Mucosa of descending colon (tissue), 3 donors: ENCODE measurements at places on chromosomes 5 and 9. TPM values are rescaled to one million over a fixed set of nuclear protein-coding genes. Genes with fewer than 3 reads are reported as not detected.

Gene SEMA5A
- 33.6 TPM for total RNA-seq

- DNase-seq = no peak
Measured at GRCh38 chr9:18343784-18344183, 130.2 kb upstream of the ADAMTSL1 start.

- no peak for DNase-seq
Measured at GRCh38 chr5:122757285-122757684, 17.6 kb upstream of the SNX2 start.

DNA sequence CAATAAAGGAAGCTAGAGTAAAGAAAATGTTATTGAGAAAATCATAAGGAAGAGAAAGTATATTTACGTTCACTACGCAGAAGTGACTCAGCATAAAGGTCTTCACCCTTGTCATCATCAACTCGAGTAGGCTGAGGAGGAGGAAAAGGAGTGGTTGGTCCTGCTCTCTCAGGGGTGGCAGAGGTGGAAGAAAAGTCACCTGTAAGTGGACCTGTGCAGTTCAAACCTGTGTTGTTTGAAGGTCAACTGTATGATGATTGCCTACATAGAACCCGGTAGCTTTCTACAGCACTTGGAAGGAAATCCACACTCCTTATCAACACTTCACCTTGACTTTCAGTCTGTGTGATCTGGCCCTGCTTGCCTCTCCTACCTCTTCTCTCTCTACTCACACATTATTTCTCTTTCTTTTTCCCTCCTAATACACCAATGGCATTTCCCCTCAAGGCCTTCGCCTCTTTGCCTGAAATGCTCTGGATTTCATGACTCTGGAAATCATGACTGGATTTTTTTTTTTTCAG, 109.3 kb upstream of the CPEB4 start:
- no peak for DNase-seq

GRCh38 chr5:74040811-74041491, 415.0 kb downstream of the ARHGEF28 start:
- DNase-seq = no peak

Gene C5orf58
- total RNA-seq = not detected

DNA sequence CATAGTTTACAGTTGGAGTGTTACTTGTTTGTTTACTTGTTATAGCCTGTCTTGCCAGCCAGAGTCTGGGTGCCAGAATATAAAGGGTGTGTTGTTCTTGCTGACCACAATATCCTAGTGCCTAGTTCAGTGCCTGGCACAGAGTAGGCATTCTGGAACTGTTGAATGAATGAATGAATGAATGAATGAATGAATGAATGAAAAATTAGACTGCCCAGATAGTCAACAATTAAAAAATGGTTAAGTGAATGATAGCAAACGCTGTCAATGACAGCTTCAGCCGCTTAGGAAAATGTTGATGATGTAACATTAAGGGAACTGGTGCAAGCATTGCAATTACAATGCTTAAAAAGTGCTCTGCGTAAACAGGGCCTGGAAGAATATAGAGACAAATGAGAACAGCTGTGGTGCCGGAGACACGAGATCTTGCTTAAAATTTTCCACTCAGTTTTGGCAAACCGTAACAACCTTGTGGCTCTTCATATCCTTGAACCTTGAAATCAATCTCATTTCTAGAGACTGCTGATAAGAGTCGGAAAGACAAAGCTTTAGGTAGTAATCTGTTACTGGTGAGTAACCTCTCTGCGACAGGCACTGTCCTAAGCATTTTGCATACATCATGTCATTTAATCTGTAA, 4.7 kb upstream of the TTLL11 start:
- no peak for DNase-seq

DNA sequence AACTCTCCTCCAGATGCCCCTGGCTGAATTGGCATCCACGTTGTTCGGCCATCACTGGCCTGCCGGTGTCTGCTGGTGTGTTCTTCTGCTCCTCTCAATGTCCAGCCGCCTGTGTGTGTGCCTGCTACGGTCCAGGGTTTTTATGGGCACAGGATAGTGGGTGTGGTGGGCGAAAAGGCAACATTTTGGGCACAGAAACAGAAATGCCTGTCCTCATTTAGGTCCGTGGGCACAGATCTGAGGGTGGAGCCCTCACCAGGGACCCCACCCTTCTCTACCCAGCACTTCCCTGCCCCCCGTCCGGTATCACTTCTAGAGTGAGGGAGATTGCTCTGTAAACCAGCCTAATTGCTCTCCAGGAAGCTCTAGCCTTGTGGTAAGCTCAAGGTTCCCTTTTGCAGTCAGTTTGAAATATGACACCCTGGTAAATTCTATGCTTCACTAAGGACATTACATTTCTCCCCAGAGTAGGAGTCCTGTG, 410.1 kb downstream of the MAT2B start:
- DNase-seq = peak; percentile 63

Gene MARCHF3
- total RNA-seq = 22.5 TPM

DNA sequence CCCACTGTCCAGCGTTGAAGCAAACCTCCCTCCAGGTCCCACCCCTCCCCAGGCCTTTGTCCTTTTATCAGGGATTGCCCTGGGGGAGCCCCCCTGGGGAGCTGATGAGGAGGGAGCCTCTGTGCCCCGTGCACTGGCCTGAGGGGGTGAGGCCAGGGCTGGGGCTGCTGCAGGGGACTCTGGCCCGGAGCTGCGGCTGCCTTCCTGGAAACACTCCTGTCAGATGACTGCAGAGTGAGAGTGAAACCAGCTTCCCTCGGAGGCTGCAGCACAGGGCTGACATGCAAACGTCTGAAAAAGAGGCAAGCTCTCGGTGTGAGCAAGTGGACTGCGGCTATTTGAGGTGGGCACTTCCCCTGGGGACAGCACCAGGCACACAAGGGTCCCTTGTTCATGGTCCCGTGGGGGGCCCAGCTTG, 4.6 kb upstream of the TRAF2 start:
- DNase-seq = peak; percentile 79

DNA sequence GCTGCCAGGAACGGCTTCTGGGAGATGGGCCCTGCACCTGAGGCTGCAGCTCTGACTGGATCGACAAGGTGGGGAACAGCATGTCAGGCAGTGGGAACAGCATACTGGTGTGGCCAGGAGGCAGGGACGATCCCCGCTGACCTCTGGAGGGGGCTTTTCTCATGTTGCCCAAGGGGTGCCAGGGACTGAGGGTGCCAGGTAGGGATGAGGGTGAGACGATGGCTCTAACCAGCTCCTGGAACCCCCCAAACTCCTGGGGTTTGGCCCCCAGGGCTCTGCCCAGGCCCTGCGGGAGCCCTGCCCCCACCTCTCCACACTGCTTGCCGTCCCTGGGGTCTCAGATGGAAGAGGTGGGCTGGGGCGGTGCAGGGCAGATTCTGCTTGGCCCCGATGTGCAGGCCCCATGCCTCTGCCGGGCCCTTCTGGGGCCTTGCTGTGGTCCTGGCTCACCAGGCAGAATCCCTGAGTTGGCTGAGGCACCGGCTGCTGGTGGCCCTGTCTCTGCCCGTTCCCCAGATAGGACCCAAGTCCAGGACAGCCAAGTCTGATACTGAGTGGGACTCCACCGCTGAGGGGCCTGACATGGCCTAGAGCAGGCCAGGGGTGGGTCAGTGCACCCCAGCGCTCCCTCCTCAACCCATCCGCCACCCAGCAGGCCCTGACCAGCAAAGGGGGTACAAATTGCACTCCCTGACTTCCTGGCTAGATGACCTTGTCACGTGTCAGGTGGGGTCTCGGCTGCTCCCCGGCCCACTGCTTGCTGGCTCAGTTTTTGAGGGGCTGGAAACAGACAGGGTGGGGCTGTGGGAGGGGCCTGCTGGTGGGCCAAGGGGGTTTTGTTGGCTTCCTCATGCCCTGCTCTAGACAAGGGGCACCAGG, 28.4 kb upstream of the RNF130 start:
- no peak for DNase-seq

DNA sequence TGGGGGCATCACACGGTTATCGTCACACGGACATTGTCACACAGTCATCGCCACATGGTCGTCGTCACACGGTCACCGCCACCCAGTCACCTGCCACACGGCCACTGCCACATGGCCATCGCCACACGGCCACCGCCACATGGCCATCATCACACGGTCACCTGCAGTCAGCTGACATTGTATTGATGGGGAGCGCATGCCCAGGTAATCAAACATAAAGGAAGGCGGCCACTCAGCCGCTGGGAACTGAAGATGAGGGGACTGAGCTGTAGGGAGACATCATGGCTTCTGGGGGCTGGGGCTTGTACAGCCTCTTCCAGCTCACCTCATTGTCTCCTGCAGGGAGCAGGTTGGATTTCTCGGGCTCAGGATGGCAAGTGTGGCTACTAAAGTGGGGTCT, 49.2 kb downstream of the MRPL36 start:
- no peak for DNase-seq

DNA sequence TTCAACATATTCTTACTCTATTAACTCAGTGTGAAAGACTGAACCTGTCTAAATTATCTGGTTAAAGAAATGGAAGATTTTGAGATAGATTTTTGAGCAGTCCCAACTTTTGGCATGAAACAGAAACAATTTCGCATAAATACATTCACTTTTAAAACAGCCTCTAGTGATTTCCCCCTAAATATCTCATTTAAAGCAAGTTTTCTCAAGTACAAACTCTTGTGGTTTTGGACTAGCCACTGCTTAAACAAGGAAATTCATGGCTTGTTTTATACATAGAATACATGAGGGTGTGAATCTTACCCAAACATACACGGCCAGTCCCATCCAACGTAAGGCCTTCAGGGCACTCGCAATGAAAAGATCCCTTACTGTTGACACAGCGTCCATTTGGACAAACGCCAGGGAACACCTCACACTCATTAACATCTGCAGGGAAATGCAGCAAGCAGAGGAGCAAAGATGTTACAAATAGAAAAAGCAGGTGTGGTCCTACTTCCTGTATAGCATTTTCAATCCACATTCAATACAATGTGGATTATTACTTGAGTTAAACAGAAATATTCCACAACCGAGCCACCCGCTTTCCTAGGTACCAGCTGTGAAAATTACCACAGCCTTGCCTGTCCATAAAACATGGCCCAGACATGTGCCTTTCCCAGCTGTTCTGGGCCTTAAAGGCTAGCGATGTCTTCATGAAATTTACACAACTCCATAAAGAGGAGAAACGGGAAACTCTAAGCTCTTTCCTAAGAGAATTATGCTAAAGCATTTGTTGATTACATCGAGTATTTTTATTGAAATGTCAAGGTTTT, 188.8 kb downstream of the FBN2 start:
- DNase-seq = peak; percentile 28

DNA sequence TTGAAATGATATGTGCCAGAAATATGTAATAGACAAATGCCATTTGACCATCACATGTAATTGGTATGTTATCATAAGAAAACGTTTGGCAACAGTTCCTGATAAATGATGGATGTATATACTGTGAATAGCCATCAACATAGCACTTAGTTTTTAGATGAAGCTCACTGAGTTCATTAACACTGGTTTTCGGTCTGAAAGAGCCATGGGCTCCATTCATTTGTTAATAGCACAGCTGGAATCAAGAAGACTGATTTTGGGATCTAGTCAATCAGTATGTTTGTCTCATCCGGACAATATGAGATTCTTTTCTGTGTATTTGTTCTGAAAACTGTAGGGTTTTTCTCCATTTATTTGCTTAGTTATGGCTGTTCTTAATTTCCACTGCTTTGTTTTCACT, 413.5 kb upstream of the CLINT1 start:
- DNase-seq = no peak
